ENCODE measurements at places on chromosomes 11 and 22. TPM values are rescaled to one million over a fixed set of nuclear protein-coding genes. Genes with fewer than 3 reads are reported as not detected.

DNA sequence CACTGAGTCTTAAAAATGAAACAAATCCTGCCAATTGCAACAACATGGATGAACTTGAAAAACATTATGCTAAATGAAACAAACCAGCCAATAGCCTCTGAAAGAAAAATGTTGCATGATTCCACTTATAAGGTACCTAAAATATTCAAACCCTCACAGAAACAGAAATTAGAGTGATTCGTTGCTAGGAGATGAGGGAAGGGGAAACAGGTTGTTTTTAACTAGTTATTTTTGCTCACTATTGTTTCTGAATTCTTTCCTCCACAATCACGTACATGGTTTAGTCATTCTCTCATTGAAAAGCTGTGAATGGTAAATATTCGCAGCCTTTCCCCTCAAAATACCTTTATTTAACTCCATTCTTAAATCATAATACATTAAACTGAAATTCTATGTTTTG, 14.0 kb upstream of the TYR start:
- no peak overlapping the region for H3K4me3 ChIP-seq
- no peak overlapping the region for H3K27ac ChIP-seq
- H3K27me3 ChIP-seq: no peaks in the 10 kb centered on the region
- DNase-seq: no peak
- no peaks in the 10 kb centered on the region for H3K4me1 ChIP-seq

The SSTR3 gene
- not detected for total RNA-seq

DNA sequence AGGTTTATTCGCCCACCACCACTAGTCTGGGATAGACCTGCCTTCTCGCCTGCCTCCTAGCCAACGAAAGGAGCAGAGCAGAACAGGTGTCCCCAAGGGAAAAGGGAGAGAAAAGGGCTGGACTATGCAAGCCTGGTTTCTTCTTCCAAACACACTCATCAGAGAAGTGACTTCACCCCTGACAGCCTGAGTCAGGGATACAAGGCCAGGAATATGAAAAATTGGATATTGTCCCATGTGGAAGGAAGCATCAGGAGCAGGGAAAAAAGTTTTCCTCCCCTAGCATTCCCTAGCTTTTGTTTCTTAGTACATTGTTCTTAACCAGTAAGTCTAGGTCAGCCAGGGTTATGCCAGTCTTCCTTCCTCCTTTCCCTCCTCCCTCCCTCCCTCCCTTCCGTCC, 56.9 kb upstream of the TNRC6B start:
- no peak for DNase-seq
- no peak overlapping the region for H3K27ac ChIP-seq
- no peaks in the 10 kb centered on the region for H3K27me3 ChIP-seq
- H3K36me3 ChIP-seq: no peaks in the 10 kb centered on the region
- H3K4me3 ChIP-seq: no peak overlapping the region

- H3K4me3 ChIP-seq: no peak overlapping the region
- no peaks in the 10 kb centered on the region for H3K27me3 ChIP-seq
- no peaks in the 10 kb centered on the region for H3K36me3 ChIP-seq
- H3K4me1 ChIP-seq: peaks cover 20% of the 10 kb centered on the region
These were observed 9.8 kb downstream of the RAB30 start for GRCh38 chr11:83061883-83062282.

DNA sequence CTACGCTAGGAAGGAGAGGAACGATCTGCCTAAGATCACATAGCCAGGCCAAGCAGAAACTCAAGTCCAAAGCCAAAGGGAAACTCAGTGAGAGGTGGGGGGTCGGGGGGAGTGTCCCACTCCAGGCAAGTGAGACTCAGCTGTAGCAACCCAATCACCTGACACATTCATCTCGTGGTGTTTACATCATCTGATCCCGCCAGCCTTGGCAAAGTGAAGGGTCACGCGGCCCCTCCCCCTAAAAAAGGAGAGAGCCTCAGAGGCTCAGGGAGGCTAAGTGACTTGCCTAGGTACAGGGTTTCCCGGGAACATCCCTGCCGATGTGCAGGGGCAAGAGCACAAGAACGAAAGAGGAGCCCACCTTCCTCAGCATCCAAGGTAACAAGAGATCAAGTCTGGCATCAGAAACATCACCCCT, 21.5 kb downstream of the MYH9 start:
- H3K36me3 ChIP-seq: no peaks in the 10 kb centered on the region
- no peaks in the 10 kb centered on the region for H3K27me3 ChIP-seq
- peaks cover 96% of the 10 kb centered on the region for H3K4me1 ChIP-seq
- peak overlapping the region; percentile 93 for H3K27ac ChIP-seq
- no peak overlapping the region for H3K4me3 ChIP-seq
- DNase-seq: peak; percentile 94

- H3K36me3 ChIP-seq: peaks cover 21% of the 10 kb centered on the region
- H3K27me3 ChIP-seq: no peaks in the 10 kb centered on the region
- no peaks in the 10 kb centered on the region for H3K4me1 ChIP-seq
These were observed 6.9 kb upstream of the TOMM22 start for GRCh38 chr22:38674888-38675287.

DNA sequence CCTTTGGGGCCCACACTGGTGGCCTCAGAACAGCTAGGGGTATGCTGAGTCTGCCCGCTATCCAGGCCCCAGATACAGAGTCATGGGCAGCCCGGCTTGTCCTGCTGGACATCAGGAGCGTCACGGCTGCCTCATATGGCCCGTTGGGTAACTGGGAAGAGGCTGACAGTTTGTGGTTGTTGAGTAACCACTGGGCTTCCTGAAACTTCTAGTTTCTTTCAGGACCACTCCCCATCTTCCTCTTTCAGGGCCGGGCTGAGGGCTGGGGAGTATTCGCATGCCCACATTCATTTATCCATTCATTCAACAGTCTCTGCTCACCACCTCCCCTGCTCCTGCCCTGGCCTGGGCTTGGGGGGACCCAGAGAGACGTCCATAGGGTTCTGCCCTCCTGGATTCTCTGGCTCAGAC, 13.4 kb upstream of the P2RY2 start:
- no peak overlapping the region for H3K27ac ChIP-seq
- peaks cover 33% of the 10 kb centered on the region for H3K4me1 ChIP-seq
- no peaks in the 10 kb centered on the region for H3K36me3 ChIP-seq
- no peak overlapping the region for H3K4me3 ChIP-seq
- peak; percentile 17 for DNase-seq

GRCh38 chr11:15816260-15816871, 540.0 kb downstream of the SOX6 start:
- peak overlapping the region; percentile 3 for H3K27ac ChIP-seq
- DNase-seq: peak; percentile 57
- peaks cover 23% of the 10 kb centered on the region for H3K4me1 ChIP-seq
- H3K4me3 ChIP-seq: no peak overlapping the region
- no peaks in the 10 kb centered on the region for H3K36me3 ChIP-seq
- H3K27me3 ChIP-seq: no peaks in the 10 kb centered on the region

DNA sequence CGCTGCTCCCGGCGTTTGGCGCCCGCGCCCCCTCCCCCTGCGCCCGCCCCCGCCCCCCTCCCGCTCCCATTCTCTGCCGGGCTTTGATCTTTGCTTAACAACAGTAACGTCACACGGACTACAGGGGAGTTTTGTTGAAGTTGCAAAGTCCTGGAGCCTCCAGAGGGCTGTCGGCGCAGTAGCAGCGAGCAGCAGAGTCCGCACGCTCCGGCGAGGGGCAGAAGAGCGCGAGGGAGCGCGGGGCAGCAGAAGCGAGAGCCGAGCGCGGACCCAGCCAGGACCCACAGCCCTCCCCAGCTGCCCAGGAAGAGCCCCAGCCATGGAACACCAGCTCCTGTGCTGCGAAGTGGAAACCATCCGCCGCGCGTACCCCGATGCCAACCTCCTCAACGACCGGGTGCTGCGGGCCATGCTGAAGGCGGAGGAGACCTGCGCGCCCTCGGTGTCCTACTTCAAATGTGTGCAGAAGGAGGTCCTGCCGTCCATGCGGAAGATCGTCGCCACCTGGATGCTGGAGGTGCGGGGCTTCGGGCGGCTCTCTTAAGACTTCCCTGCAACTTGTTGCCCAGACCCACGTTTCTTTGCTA, at the start of gene CCND1:
CCND1 (plus strand) TSS at position 162 of the 587 bp plus-strand sequence; CDS start at position 320, 158 bp downstream.
- H3K36me3 ChIP-seq: no peaks in the 10 kb centered on the region
- H3K27ac ChIP-seq: peak within 1 kb of the TSS; percentile 97
- no peaks in the 10 kb centered on the region for H3K27me3 ChIP-seq
- peak within 1 kb of the TSS; percentile 69 for H3K4me3 ChIP-seq
- peaks cover 51% of the 10 kb centered on the region for H3K4me1 ChIP-seq
- peak; percentile 86 for DNase-seq

The NUP98 gene
- 150 TPM for total RNA-seq

DNA sequence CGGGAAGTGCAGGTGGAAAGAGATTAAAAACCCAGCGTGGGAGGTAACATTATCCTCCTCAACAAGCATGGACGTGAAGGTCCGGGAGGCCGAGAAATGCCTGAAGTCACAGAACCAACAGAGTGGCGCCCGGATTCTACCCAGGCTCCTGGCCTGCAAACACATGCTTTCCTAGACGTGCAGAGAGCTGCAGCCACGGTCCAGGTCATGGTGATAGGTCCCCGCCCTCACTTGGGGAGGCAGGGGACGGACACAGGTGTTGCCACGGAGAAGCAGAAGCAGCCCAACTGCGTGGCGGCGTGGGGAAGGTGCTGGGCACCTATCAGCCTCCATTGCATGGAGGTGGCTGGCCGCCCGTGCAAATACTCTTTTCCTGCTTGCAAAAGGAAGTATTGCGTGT, 148.8 kb downstream of the MPPED1 start:
- no peaks in the 10 kb centered on the region for H3K27me3 ChIP-seq
- no peak for DNase-seq
- no peaks in the 10 kb centered on the region for H3K4me1 ChIP-seq
- H3K36me3 ChIP-seq: no peaks in the 10 kb centered on the region

GRCh38 chr11:130859886-130860285, 56.4 kb downstream of the SNX19 start:
- H3K36me3 ChIP-seq: no peaks in the 10 kb centered on the region
- no peak overlapping the region for H3K4me3 ChIP-seq
- no peaks in the 10 kb centered on the region for H3K27me3 ChIP-seq
- no peak for DNase-seq
- H3K4me1 ChIP-seq: no peaks in the 10 kb centered on the region

DNA sequence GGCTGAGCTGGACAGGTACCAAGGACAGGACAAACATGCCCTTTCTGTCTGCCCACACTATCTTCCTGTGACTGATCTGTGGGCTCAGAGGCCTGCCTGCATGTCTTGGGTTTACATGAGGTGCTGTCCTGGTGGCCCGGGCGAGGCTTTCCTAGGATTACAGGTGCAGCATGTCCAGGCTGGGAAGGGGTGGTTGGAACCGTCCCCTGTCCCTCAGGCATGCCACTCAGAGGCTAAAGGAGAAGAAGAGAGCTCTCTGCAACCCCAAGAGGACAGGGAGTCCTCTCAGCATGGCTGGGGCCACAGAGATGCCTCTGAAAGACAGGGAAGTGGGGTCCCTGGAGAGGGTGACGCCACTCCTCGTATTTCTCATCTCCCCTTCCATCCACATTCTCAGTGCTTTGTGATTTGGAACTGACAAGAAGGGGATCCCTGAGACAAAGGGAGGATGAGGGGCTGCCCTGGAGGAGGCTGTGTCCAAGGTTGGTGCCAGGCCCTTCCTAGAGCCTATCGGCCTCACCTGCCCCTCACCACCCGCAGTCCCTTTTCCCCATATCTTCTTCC, 64.6 kb upstream of the LMO1 start:
- H3K27me3 ChIP-seq: no peaks in the 10 kb centered on the region
- H3K4me1 ChIP-seq: peaks cover 13% of the 10 kb centered on the region
- H3K27ac ChIP-seq: no peak overlapping the region
- no peak overlapping the region for H3K4me3 ChIP-seq
- H3K36me3 ChIP-seq: no peaks in the 10 kb centered on the region
- no peak for DNase-seq

The POLR3H gene
- 20.6 TPM for total RNA-seq

DNA sequence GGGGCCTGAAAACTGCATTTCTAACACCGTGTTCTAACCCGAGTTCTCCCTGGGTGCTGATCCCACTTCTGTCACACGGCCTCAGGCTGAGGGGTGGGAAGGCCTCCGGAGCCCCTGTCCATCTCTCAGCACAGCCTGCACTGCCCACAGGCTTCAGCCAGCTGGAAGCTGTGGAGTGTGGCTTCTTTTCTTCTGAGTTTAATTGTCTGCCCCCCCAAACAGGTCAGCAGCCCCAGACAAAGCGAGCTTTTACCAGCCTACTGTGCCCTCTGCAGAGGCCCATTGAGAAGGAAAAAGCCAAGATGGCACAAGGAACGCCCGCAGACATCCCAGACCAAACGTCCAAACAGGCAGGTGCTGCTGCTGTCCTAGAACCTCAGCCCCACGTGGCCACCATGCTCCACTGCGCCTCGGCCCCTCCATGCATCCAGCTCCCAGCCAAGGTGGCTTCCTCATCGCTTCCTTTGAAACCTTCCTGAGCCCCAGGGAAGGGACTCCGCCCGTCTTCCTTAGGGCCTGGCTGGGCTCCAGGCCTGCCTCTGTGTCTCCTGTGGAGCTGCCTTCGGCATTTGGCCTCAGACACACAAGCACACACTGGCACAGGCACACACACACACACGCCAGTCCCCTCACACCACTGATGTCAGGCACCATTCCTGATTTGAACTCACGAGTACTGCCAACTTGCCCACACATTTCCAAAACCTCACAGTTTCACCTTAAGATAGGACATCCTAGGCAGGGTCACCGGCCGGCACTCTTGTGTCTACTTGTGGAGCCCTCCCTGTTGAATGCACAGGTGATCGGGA, 1.7 kb downstream of the MOB2 start:
- peak overlapping the region; percentile 54 for H3K27ac ChIP-seq
- H3K4me1 ChIP-seq: peaks cover 93% of the 10 kb centered on the region
- H3K36me3 ChIP-seq: peaks cover 7% of the 10 kb centered on the region
